ENCODE measurements at places on chromosomes 11 and 22.

- DNase-seq: no peak
Measured at GRCh38 chr11:134734141-134734845, 322.3 kb upstream of the B3GAT1 start.

GRCh38 chr11:72834905-72835304 is 20.7 kb downstream of the ATG16L2 start:
- no peak for DNase-seq

DNA sequence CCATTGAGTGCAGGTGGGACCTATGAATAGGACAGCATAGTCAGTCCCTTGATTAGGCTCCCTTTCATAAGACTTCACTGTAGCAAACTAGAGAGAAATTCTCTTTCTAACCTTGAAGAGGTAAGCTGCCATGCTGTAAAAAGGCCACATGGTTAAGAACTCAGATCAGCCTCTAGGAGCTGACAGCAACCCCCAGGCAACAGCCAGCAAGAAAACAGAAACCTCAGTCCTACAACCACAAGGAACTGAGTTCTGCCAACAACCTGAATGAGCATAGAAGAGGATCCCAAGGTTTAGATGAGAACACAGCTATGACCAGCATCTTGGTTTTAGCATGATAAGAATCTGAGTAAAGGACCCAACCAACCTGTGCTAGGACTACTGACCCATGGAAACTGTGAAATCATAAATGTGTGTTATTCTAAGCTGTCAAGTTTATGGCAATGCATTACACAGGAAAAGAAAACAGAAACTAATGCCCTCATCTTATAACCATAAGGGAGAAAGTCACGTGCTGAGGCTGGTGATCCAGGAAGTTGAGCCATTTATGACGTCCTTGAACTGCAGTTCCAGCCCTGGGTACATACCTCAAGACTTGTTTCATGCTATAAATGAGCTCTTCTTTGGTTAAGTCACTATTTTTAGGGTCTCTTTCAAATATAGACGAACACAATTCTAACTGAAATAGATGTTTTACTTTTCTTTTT is 43.3 kb downstream of the RAB38 start:
- no peak for DNase-seq

GRCh38 chr22:25021409-25021808 is 68.9 kb downstream of the KIAA1671 start:
- no peak for DNase-seq

GRCh38 chr11:17354601-17354991 is 3.0 kb downstream of the NCR3LG1 start:
- DNase-seq: peak; percentile 82

- DNase-seq: no peak
Measured at GRCh38 chr22:30607300-30607930, 441 bp downstream of the TCN2 start.

GRCh38 chr11:14148653-14149273 is 186.2 kb downstream of the SPON1 start:
- no peak for DNase-seq

DNA sequence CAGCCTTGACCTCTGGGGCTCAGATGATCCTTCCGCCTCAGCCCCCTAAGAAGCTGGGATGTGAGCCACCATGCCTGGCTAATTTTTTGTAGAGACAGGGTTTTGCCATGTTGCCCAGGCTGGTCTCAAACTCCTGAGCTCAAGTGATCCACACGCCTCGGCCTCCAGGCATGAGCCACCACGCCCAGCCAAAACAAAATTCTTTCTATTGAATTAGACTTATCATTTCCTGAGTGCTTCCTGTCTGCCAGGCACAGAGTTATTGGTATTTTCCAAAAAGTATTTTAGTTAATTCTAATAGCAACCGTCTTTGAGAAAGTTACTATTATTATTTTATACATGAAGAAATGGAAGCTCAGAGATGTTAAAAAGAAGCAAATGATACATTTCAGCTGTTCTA is 61.4 kb upstream of the LMO2 start:
- DNase-seq: no peak

GRCh38 chr11:61023966-61024295 is 52.5 kb downstream of the CD6 start:
- DNase-seq: no peak

DNA sequence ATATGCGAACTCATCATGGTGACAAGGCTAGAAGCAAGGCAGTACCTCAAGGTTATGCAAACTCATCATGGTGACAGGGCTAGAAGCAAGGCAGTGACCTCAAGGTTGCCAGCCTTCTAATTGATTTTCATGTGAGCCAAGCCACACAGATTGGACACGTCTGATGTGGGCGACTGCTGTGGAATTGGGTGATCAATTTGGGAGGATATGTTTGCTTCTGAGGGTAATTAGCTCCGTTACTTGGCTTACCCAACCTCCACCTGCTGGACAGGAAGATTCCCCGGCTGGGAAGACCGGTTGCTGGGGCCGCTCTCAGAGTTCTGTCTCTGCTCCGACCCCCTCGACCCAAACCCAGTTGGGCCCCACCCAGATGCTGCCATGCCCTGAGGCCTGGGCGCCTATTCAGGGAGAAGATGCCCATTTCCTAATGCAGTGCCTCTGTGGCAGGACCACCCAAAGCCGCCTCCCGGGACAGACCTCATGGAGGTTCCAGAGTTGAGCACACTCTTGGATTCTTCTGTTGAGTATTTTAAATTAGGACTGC is 69.9 kb upstream of the SHANK2 start:
- DNase-seq: no peak

- no peak for DNase-seq
Measured at GRCh38 chr11:8330404-8330803, 66.7 kb upstream of the LMO1 start.

DNA sequence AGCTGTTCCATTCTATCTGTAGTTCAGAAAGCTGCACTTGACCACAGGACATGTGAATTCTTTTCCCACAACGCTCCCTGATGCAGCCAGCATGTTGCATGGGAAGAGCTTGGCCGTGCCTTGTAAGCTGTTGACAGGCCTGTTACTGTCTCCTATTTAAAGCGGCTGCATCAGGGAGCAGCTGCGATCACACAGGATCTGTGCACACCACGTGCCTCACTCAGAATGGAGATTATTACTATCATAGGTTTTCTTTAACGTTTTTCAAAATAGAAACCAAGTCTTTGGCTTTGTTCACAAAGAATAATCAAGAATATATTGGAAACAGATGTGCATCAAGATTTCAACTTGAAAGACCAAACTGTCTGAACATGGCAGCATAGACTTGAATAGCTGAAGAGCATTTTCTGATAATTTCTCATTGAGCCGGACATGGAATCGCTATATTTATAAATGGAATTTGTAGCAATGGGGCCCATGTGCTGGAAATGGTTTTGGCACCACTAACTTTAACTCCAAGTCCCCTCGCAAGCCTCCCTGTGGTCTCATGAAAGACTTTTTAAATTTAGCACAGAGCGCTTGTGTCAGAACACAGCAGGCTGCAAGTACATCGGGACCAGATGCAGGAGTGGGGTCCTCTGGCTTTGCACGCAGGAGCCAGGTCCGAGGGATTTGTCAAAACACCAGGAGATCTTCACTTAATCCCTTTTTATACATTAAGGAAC is 40.8 kb upstream of the MYO18B start:
- DNase-seq: no peak

GRCh38 chr11:63709336-63709884 is 28.1 kb downstream of the RTN3 start:
- DNase-seq: no peak

DNA sequence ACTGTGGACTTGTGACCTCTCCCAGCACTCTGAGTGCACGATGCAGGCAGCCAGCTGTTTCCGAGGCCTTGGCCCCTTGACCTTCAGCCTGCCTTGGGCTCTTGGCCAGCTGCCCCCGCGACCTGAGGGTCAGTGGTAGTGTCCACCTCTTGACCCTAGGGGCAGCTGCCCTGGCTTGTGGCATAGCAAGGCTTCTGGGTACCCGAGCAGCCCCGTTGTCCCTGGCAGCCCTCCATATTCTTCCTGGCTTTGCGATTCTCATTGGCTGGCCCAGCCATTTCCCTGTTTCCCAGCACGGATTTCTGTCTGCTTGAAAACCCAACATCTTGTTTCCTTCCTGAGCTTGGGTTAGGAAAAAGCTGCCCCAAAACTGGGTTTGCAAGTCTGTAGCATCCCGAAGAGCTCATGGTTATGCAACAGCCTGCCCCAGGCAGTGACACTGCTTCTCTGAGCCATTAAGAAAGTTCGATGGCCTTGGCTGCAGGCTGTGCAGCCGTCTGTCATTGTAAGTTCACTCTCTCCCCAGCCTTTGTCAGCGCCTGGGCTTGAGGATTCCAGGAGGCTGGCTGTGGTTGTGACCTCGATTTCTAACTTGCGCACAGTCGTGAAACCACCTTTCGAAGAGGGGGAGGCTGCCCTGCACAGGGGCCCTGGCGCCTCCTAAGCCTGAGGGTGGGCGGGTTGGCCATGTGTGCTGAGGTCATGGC is 48.8 kb downstream of the FBLN1 start:
- no peak for DNase-seq

DNA sequence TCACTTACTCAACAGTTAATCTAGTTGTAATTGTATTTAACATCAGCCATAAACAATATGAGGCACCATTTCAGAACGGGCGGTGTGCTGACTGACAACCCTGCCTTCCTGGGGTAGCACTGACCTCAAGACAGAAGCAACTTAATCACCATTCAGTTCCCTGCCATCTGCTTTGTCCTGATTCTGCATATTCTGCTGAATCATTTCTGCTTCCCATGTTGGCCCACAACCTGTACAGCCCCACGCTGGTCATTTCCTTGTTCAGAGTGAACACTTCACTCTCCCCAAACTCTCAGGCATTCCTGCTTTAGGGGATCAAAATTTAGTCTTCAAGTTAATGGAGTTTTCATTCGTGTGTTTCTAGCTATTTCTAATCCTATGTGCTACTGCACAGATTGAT is 132.3 kb upstream of the ZBED5 start:
- no peak for DNase-seq

GRCh38 chr11:63599211-63600122 is 14.8 kb downstream of the PLAAT3 start:
- DNase-seq: no peak

DNA sequence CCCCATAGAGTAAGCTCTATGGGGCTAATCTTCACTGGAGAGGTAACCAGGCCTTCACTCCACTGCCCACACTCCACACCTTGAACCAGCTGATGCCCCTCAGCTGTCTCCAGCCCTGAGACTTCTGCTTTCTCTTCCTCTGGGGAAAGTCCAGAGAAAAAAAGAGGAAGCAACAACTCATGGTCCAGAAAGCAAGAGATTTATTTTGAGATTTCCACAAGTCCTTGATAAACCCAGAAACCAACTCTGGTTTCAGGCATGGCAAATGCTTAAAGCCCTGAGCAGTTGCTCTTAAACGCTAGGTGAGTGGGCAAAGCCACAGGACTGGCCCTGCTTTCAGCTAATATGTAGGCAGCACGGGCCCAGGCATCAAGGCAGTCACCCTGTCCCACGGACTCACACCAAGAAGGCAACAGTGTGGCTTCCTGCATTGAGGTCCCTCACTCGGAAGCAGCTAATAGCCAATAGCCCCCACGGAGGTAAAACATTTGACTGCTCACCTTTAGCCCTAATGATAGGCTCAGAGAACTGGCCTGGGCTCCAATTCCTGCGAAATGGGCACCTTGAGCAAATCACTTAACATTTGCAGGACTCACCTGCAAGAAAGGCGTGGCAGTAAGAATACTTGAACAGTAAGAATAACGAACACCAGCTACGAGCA is 4.3 kb downstream of the CYB561A3 start:
- no peak for DNase-seq

- DNase-seq: no peak
Measured at GRCh38 chr11:72221386-72222075, 3.0 kb upstream of the INPPL1 start.

GRCh38 chr11:74725701-74726100 is 5.5 kb downstream of the CHRDL2 start:
- no peak for DNase-seq

GRCh38 chr11:132520199-132520598 is 1012.1 kb downstream of the OPCML start:
- no peak for DNase-seq

GRCh38 chr11:130166457-130166784 is 6.8 kb downstream of the ST14 start:
- DNase-seq: no peak

- no peak for DNase-seq
Measured at GRCh38 chr11:126578021-126578420, 222.5 kb downstream of the ST3GAL4 start.

GRCh38 chr22:21443735-21444421 is 23.3 kb upstream of the TMEM191C start:
- no peak for DNase-seq

DNA sequence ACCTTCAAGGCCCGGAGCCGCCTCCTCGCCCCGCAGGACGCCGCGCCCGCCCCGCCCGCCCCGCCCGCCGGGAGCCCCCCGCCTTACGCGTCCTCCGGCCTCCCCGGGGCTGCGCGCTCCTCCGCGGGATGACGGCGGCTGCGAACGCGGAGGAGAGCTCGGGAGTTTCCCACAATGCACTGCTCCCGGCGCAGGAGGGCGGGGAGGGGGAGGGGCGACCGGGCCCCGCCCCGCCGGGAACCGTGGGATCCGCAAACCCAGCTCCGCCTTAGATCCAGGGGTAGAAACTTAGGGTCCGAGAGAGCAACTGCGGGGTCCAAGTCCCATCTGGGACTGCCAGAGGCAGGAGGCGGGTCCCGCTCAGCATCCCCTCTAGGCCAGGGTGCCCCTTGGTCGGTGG is at the start of gene CEND1:
CEND1 (minus strand) TSS at position 148 of the 400 bp plus-strand sequence. CDS start 1,514 bp downstream, outside the sequence.
- DNase-seq: no peak

DNA sequence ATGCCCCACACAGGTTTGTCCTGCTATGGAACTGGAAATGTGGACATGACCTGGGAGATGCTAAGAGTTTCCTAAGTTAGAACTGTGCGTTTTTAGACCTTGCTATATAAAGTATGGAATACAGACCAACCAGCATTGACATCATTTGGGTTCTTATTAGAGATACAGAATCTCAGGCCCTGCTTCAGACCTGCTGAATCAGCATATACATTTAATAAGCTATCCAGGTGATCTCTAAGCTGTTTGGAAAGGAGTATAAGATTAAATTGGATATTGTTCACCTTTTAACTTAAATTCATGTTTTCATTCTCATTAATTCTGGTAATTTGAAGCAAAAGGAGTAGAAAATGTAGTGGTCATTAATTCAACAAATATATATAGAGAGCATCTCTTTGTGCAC is 6.9 kb upstream of the CNTF start:
- DNase-seq: no peak

DNA sequence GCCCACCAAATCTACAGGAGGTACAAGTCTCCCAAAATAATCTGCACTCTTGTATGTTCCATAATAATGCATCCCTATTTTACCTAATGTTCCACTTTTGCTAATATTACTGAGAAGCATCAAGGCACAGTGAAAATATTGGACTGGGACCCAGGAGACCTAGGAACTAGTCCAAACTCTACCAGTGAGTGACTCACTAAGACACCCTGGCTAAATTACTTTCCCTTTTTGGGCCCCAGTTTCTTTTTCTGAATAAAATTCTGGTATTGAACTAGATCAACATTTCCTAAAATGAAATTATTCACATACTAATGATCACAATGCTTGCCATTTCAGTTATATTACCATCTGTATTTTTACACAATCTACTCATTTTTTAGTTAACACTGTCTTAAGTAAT is 19.6 kb downstream of the THAP12 start:
- no peak for DNase-seq

GRCh38 chr11:2581931-2582350 is 117.9 kb downstream of the KCNQ1OT1 start:
- peak; percentile 2 for DNase-seq

All from activated naive CD4-positive, alpha-beta T cell treated with anti-CD3 and anti-CD28 coated beads for 36 hours (primary cell).